ENCODE measurements at places on chromosomes 13 and 19. TPM values are rescaled to one million over a fixed set of nuclear protein-coding genes. Genes with fewer than 3 reads are reported as not detected.

- DNase-seq, result no peak
- peaks cover 6% of the 10 kb centered on the region for H3K4me1 ChIP-seq
- H3K4me3 ChIP-seq, result no peak overlapping the region
- no peaks in the 10 kb centered on the region for H3K27me3 ChIP-seq
- H3K27ac ChIP-seq, result no peak overlapping the region
- no peaks in the 10 kb centered on the region for H3K36me3 ChIP-seq
These were observed 20.7 kb downstream of the MIPEP start for GRCh38 chr13:23868521-23868920.

GRCh38 chr13:101757446-101758039 is 305.1 kb downstream of the ITGBL1 start:
- no peak overlapping the region for H3K4me3 ChIP-seq
- no peaks in the 10 kb centered on the region for H3K4me1 ChIP-seq
- H3K36me3 ChIP-seq, result no peaks in the 10 kb centered on the region
- DNase-seq, result no peak
- no peak overlapping the region for H3K27ac ChIP-seq

DNA sequence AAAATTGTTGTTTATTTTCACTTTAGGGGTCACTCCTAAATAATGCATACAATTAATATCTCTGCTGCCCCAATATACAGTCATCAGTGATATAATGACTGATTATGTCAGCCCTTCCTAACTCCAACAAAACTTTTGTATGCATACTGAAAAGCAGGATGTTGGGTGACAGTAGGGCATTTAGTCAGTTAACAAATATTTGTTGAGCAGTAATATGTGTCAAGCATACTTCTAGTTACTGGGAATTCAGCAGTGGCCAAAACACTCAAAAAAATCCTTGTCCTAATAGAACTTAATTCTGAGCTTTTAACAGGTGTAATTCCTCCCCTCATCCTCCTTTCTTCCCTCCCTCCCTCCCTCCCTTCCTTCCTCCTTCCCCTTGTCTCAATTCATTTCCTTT is 560.7 kb upstream of the KLHL1 start:
- no peaks in the 10 kb centered on the region for H3K27me3 ChIP-seq
- H3K27ac ChIP-seq, result no peak overlapping the region
- no peaks in the 10 kb centered on the region for H3K4me1 ChIP-seq
- no peak for DNase-seq
- H3K36me3 ChIP-seq, result no peaks in the 10 kb centered on the region
- H3K4me3 ChIP-seq, result no peak overlapping the region

Gene ZNF417
- 14.5 TPM for total RNA-seq

DNA sequence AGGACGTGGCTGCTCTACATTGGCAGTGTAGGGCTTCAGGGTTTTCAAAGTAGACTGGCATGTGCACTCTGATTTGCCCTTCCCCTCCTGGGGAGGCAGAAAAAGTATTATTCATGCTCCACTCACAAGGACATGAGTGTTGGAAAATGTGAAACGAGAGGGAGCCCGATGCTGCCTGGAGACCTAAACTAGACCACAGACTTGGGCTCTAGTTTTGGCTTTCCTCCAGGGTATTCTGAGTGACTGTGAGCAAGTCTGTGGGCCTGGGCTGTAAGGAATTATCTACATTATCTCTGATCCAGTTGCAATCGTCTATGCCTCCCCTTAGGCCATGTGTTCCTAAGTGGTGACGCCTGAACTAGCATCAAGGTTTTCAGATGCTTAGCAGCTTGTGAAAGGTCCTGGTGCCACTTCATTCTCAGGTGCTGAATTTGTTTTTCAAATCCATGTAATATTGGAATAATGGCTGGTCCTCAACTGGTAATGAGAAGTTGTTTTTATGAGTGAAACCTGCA is 55.0 kb downstream of the MRPL57 start:
- H3K36me3 ChIP-seq, result no peaks in the 10 kb centered on the region
- no peaks in the 10 kb centered on the region for H3K27me3 ChIP-seq
- no peak for DNase-seq
- no peak overlapping the region for H3K27ac ChIP-seq
- H3K4me1 ChIP-seq, result no peaks in the 10 kb centered on the region

Gene ZNF610
- total RNA-seq, result 3.1 TPM

Gene FFAR1
- total RNA-seq, result not detected

Measured in upper lobe of left lung (tissue), 6 donors.